ENCODE measurements at places on chromosomes 12 and 14.

- no peak for DNase-seq
Observed at GRCh38 chr14:106790189-106791036, 1264.0 kb downstream of the TMEM121 start.

DNA sequence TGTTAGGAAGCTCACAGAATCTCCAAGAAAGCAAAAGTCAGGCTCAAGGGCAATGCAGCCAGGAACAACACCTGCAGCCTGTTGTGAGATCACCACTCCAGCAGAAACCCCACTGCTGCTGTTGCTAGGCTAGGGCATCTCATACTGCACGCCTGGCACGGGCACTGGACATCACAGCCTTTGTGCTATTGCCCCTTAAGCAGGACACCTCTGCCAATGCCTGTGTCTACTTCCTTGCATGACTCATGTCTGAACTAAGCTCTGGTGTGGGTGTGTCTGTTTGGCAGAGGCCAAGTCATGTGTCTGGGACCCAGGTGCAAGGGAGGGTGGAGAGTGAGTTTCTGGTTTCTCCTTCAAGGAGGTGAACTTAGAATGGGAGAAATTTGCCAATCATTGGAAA lies 10.0 kb upstream of the DDX47 start:
- no peak for DNase-seq

GRCh38 chr12:91347481-91348214 lies 165.0 kb upstream of the DCN start:
- DNase-seq, result no peak

DNA sequence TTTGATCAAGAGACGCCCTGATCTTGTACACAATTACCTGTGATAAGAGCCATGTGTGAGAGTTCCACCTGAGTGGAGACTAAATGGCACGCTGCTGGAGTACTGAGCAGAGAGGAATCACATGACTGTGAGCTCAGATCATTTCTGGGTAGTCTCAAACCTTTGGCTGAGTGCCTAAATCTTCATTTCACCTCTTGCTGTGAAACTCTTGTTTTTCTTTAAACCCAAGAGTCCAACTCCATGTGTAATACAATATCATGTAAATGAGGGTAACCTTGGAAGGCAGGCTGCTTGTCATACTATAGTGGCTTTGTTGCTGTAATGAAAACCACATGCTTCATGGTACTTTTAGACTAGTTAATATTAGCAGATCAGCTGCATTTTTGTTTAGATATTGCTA lies 156.9 kb downstream of the CAND1 start:
- no peak for DNase-seq

DNA sequence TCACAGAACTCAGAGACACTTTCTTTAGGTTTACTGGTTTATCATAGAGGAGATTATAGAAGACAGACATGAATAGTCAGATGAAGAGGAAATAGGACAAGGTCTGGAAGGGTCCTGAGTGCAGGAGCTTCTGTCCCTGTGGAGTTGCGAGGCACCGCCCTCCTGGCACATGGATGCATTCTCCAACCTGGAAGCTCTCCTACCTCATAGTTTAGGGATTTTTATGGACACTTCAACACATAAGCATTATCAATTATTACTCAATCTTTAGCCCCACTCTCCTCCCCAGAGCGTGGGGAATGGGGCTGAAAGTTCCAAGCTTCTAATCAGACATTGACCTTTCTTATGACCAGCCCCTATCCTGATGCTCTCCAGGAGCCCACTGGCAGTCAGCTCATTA lies 12.6 kb upstream of the KRT7 start:
- no peak for DNase-seq

- DNase-seq, result no peak
Observed at GRCh38 chr12:45637706-45638105, 91.8 kb upstream of the ARID2 start.

GRCh38 chr12:52356762-52357580 lies 10.3 kb downstream of the KRT85 start:
- no peak for DNase-seq

Measured in NCI-H2081 treated with DMSO at 0.1 percent for 48 hours (cell line).